ENCODE measurements at places on chromosomes 2 and 18. TPM values are rescaled to one million over a fixed set of nuclear protein-coding genes. Genes with fewer than 3 reads are reported as not detected.

Gene MC4R
- polyA plus RNA-seq, result 0.33 TPM

Gene OSBPL1A
- 52.0 TPM for polyA plus RNA-seq

Gene GTF3C2
- polyA plus RNA-seq, result 72.3 TPM

Gene TPO
- 0.06 TPM for polyA plus RNA-seq

Gene ALPP
- polyA plus RNA-seq, result not detected

Gene ARHGEF33
- polyA plus RNA-seq, result 2.2 TPM

Gene GKN2
- polyA plus RNA-seq, result not detected

Gene ZSCAN30
- polyA plus RNA-seq, result 48.7 TPM

Gene LOXHD1
- polyA plus RNA-seq, result 0.53 TPM

Gene MALT1
- 32.1 TPM for polyA plus RNA-seq

Gene RIT2
- polyA plus RNA-seq, result not detected

Gene ABCA12
- 0.26 TPM for polyA plus RNA-seq

Gene GYPC
- 61.7 TPM for polyA plus RNA-seq

Gene RRM2
- 65.9 TPM for polyA plus RNA-seq

Gene ACOXL
- 0.83 TPM for polyA plus RNA-seq

Gene WDR35
- polyA plus RNA-seq, result 30.7 TPM

Gene SMYD1
- polyA plus RNA-seq, result not detected

Gene DPP10
- 12.6 TPM for polyA plus RNA-seq

Gene RGPD3
- polyA plus RNA-seq, result 0.67 TPM
